ENCODE measurements at places on chromosomes 2 and 18.

DNA sequence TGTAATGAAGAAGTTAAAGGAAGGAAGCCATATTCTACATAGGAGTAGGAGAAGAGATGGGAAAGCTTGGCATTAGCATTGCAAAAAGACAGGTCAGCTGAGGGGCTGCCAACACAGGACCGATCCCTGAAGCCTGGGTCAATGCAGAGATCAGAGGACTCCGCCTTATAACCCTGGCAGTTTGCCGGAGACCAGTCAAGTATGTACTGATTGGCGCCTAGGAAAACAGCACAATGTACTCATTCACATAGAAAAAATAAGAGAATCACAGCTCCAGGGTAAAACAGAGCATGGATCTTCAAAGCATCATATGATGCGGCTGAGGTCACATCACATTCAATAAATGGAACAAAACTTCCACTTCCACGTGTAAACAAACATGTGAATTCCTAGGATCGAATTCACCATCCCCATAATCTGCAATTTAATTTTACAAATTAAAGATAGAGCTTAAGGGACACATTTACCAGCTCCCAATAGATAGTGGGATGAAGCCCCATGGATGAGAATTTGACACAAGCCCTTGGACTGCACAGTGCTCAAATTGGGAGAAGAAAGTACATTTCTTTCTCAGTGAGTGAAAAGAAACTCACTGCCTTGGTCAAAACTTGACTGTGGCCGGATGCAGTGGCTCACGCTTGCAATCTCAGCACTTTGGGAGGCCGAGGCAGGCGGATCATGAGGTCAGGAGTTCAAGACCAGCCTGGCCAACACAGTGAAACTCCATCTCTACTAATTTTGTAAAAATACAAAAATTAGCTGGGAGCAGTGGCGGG is 135.0 kb upstream of the KLHL14 start:
- DNase-seq = no peak

DNA sequence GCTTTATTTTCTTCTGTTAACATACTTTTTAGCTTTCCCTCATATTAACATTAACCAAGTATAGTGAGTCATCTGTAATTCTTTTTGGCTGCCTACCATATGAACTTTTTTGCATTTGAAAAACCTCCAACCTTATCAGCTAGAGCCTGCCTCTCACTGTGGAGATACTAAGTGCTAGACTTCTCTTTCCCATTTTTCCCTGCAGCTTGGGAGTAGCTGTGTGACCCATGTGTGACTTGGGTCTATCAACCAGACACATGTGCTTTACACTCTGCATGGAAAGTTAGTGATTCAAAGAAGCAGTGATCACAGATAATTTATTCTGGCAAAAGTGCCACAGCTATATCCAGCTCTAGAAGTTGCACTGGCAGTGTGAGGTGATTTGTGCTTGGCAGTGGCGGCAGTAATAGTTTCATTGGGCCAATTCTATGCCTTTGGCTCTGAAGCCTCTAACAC is 36.3 kb downstream of the PREPL start:
- DNase-seq = no peak

DNA sequence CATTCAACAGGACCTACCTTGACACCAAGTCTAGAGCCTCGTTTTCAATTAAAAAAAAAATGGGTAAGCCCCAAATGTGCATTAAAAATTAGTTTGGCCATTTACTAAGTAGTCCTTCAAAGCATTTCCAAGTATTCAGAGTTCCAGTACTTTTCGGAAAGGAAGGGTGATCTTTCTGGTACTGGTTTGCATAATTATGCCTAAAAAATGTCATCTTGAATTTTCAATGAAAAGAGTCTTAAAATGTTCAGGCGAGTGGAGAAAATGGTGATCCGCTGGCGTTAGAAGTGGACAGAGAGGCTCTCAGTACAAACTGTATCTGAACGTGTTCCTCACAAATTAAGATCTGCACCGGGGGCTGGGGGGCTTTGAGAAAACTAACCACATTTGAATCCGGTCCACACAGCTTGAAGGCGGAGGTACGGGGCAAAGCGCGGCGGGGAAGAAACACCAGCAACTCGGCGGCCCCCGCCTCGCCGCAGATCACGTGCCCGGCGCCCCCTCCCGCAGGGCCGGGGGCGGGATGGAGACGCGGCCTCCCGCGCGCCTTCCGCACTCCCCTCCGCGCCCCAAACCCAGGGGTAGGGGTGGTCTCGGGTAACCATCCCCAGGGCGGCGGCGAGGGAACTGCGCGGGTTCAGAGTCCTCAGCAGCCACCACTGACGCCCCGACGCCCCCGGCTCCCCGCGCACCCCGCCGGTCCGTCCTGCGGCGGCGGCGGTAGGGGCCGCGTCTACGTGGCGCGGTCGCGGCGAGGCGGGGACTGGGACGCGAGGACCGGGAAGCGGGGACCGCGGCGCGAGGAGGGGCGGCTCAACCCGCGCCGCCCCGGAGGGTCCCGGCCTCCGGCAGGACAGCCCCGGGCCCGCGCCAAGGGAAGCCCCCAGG is 564 bp downstream of the LPIN2 start:
- peak; percentile 65 for DNase-seq

DNA sequence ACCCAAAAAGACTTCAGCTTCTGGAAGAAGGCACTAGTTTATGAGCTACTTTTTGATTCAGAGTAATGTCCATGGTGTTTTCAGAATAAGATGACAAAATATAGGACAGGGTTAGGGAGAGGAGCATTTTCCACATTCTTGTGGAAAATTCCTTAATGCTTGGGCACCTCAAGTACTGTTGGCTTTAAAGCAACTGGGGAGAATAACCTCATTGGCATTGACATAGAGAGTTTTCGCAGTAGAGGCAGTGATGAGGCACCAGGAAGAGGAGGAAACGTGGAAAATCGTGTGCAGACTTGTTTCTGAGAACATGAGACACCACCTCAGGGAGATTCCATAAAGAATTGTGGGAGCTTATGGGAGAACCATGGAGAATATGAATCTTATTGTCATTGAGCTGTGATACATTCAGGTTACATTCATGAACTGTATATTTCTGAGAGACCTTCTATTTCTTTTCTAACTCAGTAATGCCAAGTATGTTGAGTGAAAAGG is 929.0 kb upstream of the NRXN1 start:
- no peak for DNase-seq

DNA sequence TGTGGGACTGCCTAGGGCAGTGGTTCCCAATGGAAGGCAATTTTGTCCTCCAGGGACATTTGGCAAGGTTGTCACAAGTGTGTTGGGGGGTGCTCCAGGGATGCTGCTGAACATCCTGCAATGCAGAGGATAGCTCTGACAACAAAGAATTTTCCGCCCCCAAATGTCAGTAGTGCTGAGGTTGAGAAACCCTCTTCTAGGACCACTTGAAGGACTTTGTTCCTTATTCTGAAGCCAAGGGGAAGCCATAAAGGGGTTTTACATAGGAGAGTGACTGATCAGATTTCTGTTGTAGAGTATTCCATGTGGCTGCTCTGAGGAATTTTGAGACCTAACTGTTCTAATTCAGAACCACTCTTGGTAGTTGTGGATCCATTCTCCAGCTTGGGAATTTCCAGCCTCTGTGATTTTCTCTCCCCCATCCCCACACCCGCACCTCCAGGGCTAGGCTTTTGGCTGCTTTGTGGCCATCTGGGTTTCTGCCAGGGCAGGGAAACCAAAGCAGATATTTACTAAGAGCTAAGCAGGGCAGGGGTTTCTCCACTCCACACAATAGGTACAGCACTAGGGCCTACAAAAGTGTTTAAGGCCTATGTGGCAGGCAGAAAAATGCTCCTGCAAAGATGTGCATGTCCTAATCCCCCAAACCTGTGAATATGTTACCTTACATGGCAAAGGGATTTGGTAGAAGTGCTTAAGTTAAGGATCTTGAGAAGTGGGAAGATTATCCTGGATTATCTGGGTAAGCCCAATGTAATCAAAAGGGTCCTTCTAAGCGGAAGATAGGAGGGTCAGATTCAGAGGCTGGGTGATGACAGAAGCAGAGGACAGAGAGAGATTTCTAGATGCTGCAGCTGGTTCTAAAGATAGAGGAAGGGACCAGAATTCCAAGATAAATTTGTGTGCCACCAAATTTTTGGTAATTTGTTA is 135.4 kb downstream of the TMEM17 start:
- no peak for DNase-seq

DNA sequence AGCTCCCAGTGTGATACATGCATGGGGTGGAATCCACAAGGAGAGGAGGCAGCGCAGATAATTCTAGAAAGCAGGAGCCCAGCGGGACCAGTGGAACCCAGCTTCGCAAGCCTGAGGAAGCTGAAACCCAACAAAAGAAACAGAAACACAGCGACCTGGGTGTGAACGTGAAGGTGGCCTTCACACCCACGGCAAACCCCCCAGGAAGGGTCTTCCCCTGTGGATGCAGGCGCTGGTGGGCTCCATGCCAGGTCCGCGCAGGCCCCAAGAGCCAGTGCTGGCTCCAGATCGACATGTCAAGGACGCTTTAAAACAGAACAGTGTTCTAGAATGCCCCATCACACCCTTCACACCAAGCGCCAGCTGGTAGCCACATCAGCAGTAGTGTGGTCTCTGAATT is 22.1 kb downstream of the KIF1A start:
- no peak for DNase-seq

DNA sequence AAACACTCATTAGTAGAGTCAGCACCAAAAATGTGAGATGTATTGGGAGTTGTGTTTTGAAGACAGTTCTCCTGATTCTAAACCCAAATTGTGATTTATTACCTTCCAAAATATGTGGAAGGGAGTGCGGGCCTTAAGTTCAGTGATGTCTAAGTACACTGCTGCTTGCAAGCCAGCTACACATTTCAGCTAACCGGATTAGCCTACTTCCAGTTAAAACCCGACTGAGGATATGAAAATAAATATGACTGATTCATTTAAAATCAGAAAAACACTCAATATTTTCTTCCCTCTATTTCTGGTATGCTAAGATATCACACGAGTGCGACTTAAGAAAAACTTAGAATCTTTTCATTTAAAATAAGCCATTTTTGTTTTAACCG is 907 bp downstream of the FHL2 start:
- no peak for DNase-seq

DNA sequence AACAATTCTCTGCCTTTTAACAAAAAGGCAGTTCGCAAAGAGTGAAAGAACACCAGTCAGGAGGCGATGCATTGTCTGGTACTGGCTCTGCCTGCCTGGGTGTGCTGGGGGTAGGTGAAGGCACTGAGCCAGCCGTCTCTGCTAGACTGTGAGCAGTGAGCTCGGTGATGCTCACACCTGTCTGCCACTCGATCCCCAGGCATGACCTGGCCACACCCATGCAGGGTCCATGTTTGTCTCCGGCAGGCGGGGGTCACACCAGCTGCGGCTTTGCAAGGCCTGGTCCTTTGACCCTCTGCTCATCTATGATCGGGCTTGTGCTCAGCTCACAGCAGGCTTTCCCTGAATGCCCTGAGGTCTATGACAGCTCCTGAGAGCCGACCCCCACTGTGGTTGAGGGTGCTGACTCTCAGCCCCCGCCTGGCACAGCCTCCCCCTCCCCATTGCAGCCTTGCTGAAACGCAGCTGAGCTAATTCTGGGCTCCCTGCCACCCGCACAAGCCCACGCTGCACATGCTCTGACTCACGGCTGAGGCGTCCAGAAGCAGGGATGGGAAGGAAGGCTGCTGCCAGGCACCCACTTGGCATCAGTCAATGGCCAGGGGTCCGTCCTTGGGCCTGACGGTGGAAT is 23.7 kb downstream of the CRACDL start:
- DNase-seq = peak; percentile 28

GRCh38 chr2:85999061-85999831 is 106.4 kb downstream of the POLR1A start:
- DNase-seq = peak; percentile 85

DNA sequence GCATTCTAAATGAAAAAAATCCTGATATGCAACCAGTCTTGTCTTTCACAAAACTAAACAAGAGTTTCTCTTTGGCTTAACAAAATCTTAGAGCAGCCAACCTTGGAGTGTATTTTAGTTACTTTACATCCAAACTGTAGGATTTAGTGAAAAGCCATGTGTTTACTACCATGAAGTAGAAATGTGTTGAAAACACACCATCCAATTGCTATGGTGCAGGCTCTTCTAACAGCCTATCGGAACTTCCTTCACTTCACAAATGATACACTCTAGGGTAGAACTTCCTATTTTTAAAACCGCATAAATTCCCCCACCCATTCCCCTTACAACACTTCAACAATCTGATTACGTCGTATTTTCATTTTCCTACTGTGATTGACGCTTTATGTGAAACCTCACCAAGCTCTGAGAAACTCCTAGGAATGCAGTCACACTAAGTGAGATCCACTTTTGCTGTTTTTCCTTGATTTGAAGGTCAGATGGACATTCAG is 74.4 kb upstream of the MAP4K4 start:
- DNase-seq = no peak

- no peak for DNase-seq
Measured at GRCh38 chr2:45459860-45460259, 151.2 kb downstream of the SRBD1 start.

DNA sequence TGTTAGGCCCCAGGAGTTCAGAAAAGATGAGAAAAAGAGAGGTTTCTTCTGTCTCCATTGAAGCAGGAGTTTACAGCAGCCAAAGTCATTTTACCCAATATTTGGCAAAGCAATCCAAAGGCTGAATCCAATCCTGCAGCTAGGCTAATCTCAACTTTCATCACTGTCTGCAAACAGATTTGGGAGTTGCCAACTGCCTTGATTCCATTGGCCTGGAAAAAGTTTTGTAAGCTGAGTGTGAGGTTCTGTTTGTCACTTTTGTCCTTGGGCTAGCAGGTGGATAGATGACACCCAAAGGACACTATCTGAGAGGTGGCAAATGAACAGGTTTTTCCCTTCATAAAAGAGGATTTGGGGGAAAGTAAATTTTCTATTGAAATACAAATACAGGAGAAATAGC is 56.6 kb upstream of the SETBP1 start:
- no peak for DNase-seq

GRCh38 chr2:188884517-188884916 is 89.7 kb upstream of the COL3A1 start:
- no peak for DNase-seq

DNA sequence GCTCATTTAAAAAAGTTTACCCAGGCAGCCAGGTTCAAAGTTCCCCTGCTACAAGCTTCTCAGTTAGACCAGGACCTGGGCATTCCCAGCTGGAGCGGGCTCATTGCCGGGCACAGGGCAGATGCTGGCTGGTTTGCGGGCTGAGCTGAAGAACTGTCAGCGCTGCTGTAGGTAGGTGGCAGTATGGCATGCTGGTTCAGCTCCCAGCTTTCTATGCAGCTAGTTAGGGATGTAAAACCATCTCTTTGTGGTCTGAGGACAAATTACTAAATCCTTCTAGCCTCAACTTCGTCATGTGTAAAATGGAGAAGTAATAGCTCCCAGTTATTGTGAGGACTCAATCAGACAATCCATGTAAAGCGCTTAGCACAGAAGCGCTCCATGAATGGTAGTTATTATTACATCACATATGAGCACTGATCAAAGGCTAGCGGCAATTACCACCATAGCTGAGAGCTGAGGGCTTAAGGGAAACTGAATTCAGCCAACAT is 2.4 kb upstream of the LDLRAD4 start:
- DNase-seq = peak; percentile 68

GRCh38 chr2:232316461-232317330 is 61.9 kb upstream of the ALPP start:
- no peak for DNase-seq
